ENCODE measurements at places on chromosomes 11 and 22.

DNA sequence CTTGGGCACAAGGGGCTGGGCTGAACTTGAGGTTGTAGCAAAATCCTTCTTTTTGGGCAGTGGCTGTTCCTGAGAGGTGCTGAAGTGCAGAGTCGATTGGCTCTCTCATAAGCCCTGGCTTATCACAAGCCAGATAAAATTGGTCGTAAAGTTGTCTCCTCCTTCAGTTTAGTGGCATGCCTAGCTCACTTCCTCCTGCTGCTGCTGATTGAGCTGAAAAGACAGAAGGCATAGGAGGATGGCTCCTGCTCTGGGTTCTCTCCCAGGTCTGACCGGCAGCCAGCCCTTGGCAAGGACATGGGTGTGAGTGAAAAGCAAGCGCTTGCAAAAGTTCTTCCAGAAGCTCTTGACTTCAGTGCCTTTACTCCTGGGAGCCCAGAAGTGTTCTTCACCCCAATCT lies 83.9 kb downstream of the LDLRAD3 start:
- no peak for DNase-seq

- DNase-seq = no peak
Observed at GRCh38 chr11:9862981-9863380, 199.1 kb downstream of the SWAP70 start.

- no peak for DNase-seq
Observed at GRCh38 chr22:17698948-17699347, 60.4 kb downstream of the BCL2L13 start.

DNA sequence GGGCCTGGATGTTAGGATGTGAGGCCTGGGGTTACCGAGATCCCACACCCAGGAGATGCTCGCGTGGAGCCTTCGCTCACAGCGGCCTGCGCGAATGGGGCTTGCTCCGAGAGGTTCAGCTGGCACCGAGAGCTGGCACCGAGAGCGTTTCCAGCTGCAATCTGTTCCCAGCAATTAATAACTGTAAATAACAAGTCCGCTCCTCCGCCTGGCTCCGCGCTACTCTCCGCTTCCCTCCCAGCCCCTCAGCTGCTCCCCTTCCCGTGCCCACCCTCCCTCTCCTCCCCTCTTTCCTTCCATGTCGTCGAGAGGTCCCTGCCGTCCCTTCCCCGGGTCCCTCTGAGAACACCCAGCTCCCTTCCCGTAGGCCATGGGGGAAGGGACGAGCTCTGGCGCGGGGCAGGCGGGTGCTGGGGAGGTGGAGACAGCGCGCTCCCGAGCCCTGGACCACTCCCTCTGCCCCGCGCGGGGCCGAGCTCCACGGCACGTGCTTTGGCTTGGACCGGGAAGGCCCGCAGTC lies 110.8 kb downstream of the WNT7B start:
- DNase-seq = no peak

DNA sequence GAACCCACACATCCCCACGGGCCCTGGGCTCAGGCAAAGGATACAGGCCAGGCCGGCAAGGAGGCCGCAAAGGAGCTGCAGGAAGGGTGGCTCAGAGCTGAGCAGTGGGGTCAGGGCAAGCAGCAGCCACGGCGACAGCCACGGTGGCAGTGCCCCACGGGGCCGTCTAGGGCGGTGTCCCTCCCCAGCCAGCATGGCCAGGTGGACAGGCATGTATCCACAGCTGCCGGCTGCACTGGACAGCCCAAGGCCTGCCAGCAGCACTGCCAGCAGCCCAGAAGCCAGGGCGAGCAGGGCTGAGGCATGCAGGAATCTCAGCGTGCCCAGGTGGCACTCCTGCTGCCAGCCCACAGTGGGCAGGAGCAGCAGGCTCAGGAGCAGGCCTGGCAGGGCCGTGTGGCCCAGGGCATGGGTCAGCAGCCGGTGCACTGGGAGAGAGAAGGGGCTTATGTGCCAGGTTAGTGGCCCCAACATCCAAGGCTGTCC lies 3.9 kb downstream of the RHBDD3 start:
- DNase-seq = no peak

DNA sequence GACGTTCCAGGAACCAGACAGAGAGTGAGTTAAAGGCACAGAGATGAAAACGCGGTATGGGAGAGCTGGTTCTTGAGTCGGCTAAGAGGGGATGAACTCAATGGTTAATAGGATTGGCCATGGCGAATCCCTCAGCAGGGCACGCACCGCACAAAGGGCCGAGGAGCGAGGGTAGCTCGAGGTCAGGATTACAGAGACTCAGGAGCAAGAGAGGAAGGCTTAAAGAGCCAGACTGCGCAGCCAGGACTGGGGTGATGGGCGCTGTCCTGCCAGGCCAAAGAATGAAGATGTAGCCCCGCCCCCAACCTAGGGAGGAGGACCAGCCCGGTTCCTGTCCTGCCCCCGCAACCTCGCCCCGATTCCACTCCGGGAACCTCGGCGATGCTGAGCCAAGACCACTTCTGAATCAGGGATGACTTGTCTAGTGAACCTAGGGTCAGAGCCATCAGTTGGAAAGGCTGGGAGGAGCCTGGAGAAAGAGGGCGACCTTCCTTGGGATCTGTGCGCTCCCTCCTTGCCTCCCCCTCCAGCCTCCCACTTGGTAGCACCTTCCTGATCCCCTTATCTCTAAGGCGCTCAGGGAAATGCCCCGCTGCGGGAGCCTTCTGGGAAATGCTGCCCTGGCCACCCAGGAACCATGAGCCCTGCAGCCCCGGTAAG lies at the start of gene PLEKHB1:
PLEKHB1 (plus strand) TSS at position 610 of the 660 bp plus-strand sequence; CDS start at position 638, 28 bp downstream.
- no peak for DNase-seq

DNA sequence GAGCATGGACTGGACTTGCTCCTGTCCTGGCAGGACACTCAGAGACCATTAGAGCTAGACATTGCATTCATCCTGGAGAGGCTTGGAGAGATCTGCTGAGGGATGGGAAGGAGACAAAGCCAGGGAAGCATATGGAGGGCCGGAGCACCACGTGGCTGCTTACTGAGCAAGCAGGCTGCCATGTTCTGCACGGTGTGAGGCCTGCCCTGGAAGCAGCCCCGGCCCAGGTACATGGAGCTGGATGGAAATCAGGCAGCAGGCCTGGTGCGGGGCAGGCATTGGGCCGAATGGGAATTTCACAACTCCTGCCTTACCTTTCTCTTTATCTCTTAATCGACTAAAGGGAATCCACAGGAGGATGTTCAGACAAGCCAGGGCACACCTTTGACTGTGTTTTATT lies 371.5 kb downstream of the OPCML start:
- no peak for DNase-seq

- peak; percentile 36 for DNase-seq
Observed at GRCh38 chr11:66219846-66220565, 48.4 kb upstream of the RAB1B start.

DNA sequence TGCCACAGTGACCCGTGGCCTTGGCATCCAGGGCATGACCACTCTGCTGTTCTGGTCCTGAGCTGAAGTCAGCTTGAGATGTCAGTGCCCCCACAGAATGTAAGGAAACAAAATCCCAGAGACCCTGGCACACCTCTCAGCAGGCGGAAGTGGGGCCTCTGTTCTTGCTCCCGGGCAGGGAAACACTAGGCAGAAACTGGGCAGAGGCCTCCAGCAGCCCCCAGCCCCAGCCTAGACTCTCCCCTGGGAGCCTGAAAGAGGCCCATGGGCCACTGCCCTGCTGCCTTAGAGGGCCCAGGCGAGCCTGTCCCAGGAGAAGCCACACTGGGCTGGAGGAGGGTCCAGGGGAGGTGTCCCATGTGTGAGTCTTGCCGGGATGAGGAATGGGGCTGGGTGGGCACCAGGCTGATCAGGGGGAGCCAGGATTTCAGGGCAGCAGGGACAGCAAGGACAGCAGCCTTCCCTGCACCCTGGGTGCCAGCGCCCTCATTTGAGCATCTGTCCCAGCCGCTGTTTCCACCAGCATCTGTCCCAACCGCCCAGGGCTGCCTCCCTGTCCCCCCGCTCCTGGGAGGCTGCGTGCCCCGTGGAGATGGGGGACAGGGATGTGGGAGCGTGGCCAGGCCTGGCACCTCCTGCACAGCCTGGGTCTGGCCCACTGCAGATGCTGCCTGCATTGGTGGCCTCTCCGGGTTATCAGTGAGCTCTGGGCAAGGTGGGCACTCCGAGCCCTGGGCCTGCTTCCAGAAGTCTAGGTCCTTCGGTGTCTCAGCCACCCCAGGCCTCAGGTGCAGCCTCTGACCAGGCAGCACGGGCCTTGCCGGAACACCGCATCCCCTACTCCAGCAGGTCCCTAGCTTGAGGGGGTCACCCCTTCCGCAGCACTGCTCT lies 1072.4 kb downstream of the BRD1 start:
- DNase-seq = no peak

GRCh38 chr11:61895718-61896059 lies 4.3 kb upstream of the FADS3 start:
- no peak for DNase-seq

- no peak for DNase-seq
Observed at GRCh38 chr11:61871158-61871597, 20.2 kb downstream of the FADS3 start.

GRCh38 chr11:66388780-66389386 lies 17.3 kb upstream of the SLC29A2 start:
- DNase-seq = no peak

DNA sequence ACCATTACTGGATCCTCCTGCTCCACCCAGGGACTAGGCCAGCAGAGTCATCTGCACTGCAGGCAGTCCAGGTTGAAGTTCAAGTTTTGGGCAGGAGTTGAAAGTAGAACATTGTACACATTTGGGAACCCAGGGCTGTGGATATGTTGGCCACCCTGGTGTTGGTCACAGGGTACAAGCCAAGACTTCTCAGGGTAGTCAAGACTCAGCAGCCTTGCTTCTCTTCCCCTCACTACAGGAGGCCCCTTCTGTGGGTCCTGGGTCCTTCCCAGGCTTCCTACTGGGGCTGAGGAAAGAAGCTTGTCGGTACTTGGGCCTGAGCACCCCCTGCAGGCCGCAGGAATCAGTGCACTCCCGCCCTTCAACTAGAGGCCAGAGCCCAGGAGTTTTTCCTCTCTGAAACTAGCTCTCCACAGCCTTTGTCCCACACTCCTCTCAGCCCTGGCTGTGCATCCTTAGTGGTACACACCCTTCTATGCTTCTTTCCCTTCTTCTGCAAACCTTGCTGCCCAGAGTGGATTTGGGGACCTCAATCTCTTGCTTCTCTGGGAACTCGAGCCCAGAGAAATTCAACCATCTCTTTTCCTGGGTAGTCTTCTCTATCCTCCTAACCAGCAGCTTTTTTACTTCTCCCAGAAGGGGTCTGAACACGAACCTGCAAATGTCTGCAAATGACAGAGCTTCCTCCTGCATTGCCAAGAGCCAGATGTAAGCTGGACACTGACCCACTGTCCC lies 2.6 kb upstream of the HPX start:
- no peak for DNase-seq

- no peak for DNase-seq
Observed at GRCh38 chr11:100676901-100677300, 10.2 kb upstream of the ARHGAP42 start.

DNA sequence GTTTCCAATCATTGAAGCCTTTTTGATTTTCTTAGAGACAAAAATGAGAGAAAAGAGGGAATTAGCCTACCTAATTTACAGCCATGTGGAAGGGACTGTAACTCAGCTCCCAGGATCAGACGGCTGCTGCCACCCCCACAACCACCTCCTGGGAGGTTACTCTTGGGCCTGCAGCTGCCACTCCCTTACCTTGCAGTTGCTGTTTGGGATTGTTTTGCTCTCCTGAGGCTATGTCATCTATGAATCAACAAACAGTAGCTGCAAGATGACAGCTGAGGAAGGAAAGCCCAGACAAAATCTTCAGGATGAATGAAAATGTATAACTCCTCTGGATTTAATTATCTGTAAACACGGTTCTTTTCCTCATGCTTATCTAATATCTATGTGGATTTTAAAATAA lies 28.0 kb upstream of the ZC3H12C start:
- DNase-seq = no peak

DNA sequence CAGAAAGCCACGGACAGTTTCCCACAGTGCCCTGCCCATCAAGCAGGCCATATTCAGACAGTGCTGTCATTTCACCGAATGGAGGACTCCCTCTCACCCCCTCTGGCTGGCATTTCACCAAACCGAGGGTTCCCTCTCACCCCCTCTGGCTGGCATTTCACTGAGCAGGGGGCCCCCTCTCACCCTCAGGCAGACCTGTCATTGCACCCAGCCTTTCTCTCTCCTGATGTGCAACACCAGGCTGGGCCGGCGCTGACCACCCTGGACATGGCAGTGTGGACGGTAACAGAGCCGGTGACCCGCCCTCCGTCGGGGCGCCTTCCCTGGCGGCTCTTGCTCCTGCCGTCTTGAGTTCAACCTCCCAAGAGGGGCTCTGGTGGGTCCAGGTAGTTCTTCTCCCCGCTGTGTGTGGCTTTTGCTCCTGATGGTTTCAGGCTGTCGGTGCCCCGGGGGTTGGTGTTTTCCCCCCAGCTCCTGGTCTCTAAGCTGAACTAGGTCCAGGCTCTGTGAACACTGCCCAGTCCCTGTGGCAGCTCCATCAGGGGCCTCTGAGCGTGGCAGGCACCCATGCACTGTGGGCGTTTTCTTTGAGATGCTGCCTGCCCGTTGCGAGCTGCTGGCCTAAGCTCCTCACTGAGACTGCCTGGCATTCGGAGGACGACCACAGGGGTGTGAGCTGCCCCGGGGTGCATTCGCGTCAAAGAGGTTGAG lies 46.9 kb downstream of the SMIM38 start:
- DNase-seq = peak; percentile 40

DNA sequence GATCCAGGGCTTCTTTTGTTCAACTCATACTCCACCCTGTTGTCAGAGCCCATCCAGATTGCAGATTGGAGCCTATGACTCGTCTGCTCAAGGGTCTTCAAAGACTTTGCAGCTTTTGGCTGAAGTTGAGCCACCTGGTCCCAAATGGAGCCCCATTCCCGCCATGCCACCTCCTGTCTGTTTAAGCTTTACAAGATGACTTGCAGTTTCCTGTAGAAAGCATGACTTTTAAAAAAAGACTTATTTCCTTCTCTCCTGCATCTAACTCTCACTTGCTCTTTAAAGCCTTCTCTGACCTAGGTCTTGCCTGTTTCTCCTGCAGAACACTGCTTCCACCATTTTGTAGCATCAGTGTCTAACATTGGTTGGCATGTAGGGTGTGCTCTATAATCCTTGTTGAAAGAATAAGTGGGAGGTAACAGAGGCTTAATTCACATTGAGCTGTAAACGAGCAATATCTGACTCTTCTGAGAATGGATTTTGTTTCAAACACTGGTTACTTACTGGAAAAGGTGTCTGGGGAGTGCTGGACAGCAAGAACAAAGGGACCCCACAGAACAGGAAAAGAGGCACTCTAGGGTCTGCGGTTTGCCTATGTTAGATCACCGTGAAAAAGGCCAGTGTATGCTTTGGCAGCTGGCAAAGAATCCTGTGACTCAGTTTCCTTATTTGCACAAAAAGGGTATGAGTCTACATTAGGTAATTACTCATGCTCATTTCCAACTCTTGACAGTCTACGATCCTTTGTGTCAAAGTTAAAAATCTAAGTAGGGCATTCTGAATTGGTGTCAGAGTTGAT lies 30.3 kb downstream of the NF2 start:
- DNase-seq = no peak

DNA sequence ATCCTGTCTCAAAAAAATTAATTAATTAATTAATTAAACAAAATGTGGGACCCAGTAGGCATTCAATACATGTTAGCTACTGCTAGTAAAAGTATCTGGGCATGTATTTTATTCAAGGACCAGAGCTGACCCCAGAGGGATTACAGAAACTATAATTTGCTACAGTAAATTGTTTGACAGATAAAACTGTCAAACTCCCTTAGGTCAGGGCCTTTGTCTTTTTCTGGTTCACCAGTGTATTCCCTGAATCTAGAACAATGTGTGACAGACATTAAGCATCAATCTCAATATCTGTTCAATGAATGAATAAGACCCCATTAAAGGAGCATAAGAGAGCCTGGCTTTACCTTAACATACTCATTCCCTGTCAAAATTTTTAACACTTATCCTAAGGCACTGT lies 6.0 kb downstream of the CKAP5 start:
- no peak for DNase-seq

- no peak for DNase-seq
Observed at GRCh38 chr22:47276450-47276820, 514.0 kb downstream of the TBC1D22A start.
